ENCODE measurements at places on chromosomes 12 and 14. TPM values are rescaled to one million over a fixed set of nuclear protein-coding genes. Genes with fewer than 3 reads are reported as not detected.

VRTN gene
- not detected for total RNA-seq

- H3K4me3 ChIP-seq: peak overlapping the region; percentile 98
- H3K36me3 ChIP-seq: no peaks in the 10 kb centered on the region
- H3K27me3 ChIP-seq: no peaks in the 10 kb centered on the region
- DNase-seq: peak; percentile 3
- H3K27ac ChIP-seq: no peak overlapping the region
These were observed 2.4 kb downstream of the SINHCAF start for GRCh38 chr12:31323391-31324115.

DNA sequence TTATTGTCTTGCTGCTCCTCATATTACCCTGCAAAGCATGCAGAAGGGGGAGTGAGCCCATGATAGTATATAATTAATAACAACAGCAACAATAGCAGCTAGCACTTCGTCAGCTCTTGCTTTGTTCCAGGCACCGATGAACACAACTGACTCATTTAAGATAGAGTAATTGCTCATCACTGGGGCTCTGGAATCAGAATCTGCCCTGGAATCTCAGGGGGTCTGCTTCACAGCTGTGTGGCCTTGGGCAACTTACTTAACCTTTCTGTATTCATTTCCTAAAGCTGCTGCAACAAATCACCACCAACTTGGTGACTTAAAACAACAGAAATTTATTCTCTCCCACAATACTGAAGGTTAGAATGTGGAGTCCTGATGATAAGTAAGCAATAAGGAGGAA lies 55.0 kb upstream of the PSMC1 start:
- no peak overlapping the region for H3K27ac ChIP-seq
- H3K27me3 ChIP-seq: peaks cover 14% of the 10 kb centered on the region
- DNase-seq: no peak
- H3K4me3 ChIP-seq: no peak overlapping the region
- H3K4me1 ChIP-seq: no peaks in the 10 kb centered on the region

DNA sequence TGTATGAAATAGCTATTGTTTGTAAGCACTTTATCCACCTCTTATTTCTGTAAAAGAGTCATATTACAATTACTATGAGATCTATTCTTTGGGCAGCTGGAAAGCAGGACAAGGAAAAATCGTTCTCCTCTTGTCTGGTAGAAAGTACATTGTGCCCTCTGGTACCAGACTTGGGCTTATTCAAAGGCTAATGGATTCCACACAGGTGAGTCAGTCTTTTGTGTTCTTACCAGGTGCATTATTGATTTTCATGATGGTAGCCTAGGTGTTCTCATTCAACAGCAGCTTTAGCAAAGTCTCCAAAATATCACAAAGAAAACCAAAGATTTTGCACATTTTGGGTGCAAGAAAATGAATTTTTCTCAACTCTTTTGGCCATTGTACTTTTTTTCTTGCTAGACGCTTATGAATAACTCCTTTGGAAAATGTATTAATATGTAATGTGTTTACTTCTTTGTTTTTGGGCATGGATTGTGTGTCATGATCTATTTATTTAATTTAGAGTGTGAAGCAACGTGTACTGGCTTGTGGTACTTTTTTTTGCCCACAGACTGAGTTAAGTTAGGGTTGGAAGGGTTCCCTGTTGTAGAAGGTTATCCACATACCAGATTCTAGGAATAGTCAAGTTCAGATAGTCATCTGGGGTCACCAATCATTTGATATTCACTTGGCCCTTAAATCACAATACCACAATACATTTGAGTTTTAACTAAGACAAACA lies 26.2 kb downstream of the MNAT1 start:
- peaks cover 50% of the 10 kb centered on the region for H3K4me1 ChIP-seq
- no peaks in the 10 kb centered on the region for H3K36me3 ChIP-seq
- no peaks in the 10 kb centered on the region for H3K27me3 ChIP-seq
- no peak overlapping the region for H3K27ac ChIP-seq
- H3K4me3 ChIP-seq: no peak overlapping the region
- no peak for DNase-seq

CLEC4C gene
- not detected for total RNA-seq
